Kidney glomerular epithelial cell (primary cell): ENCODE measurements at places on chromosomes 16 and 17.

DNA sequence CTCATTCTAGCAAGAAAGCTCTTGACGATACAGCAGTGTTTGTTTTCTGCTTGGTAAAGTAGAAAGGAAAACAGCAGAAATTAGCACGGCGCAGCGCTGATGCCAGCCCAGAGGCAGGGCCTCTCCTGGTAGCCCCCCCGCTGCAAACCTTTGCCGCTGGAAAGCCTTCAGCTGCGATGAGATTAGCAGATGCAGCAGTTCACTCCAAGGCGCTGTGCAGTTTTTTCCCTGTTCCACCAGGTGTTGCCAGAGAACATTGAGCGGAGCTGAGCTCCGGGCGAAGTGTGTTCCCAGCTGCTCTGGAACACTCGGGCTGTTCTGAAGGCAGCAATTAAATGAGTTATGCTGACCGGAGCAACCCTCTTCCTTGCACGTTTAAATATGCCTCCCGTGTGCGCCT is 72.5 kb downstream of the RBFOX1 start:
- DNase-seq: peak; percentile 55

DNA sequence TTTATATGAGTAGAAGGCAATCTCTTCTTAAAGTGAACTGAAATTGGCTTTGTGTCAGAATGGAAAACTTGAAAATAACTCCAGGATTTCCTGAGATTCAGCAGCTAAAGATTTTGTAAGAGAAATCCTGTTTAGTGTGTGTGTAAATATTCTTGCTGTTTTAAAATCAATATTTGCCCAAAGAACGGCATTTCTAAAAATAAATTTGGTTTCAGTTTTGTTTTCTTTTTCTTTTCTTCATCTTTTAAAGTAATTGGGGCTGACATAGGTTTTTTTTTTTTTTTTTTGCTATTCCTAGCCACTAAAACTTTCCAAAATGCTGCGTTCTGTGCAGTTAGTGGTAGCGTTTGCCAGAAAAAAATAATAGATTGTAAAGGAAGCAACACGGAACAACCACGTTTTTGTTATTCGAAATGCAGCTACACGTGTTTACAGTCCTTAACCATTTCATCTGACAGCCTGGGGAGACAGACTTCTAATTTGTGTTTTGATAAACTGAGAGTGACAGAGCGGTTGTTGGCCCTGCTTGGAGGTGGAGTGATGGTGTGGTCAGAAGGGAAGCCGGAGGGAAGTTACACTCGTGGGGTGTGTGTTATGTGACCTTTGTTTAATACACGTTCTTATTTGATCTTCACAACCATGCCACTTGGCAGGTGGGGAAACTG is 21.6 kb upstream of the SMPD3 start:
- DNase-seq: no peak

DNA sequence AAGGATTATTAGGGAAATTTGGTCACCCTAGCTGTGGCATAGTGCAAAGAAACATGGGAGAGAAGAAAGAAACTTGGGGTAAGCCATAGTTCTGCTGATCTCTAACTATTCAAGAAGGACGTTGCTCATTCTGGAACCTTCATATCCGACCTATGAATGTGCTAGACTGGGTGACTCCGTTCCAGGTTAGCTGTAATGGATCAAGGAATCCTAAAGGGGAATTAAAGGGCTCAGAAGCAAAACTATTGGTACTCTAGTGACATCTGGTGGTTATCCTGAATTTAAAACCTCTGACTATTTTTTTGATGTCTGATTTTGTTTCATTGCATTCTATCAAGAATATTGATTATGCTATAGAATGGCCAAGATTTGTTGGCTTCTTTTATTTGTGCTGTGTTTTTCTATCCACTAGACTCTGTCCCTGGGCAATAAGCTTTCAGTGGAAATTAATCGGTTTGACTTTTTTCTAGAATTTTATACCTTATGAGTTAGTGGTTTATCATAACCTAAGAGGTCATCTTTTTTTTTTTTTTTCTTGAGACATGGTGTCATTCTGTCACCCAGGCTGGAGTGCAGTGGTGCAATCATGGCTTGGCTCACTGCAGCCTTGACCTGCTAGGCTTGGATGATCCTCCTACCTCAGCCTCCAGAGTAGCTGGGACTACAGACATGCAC is 19.5 kb downstream of the PCTP start:
- peak; percentile 50 for DNase-seq

- no peak for DNase-seq
Observed at GRCh38 chr17:75542728-75543336, 17.3 kb downstream of the LLGL2 start.

- DNase-seq: no peak
Observed at GRCh38 chr16:18803569-18804462, 2.5 kb upstream of the ARL6IP1 start.

DNA sequence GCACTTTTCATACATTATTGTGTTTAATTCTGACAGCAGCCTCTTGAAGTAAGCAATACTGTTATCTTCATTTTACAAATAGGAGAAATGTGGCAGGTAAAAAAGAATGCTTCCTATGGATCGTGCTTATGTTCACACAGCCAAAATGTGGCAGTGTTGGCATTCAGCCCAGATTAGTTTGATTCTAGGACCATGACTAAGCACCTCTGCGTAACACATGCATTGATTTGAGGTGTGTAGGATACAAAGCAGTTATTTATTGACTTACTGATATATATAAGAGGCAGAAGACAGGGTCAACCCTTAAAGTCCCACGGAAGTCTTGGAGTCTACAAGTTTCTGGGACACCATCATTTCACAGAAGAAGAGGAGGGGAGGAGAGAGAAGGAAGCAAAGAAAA is 1144.4 kb upstream of the GOT2 start:
- no peak for DNase-seq

GRCh38 chr16:24677388-24677787 is 52.1 kb upstream of the TNRC6A start:
- no peak for DNase-seq

GRCh38 chr16:694187-694862 is 4.1 kb upstream of the WDR24 start:
- DNase-seq: no peak

GRCh38 chr16:27462200-27462845 is 60.3 kb downstream of the IL21R start:
- DNase-seq: no peak

DNA sequence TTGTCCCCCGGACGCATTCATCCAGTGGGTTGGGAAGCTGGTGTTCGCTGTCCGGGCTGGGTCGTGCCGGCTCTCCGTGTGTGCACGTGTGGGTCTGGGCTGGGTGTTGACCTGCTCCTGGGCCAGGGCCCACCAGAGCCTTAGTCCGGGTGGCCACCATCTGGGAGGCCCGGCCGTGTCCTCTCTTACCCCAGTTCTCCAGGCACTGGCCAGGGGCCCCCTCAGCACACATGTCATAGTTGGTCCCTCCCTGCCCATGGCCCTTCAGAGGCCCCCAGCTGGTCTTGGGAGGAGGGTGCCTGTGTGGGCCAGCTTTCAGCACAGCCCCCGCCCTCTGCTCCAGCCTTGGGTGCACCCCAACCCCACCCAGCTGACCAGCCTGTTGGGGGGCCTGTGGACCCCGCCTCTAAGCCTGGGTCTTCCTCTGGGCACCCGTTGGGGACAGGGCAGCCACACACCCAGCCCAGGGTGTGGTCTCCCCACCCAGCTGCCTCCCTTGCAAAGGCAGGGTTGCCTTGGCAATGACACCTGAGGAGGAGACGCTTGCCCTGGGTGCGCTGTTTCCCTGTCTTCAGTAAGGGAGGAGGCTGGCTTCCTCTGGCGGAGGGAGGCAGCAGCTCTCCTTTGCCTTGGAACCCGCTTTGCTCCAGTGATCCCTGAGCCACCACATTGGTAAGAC is 77.4 kb downstream of the JPH3 start:
- DNase-seq: no peak

DNA sequence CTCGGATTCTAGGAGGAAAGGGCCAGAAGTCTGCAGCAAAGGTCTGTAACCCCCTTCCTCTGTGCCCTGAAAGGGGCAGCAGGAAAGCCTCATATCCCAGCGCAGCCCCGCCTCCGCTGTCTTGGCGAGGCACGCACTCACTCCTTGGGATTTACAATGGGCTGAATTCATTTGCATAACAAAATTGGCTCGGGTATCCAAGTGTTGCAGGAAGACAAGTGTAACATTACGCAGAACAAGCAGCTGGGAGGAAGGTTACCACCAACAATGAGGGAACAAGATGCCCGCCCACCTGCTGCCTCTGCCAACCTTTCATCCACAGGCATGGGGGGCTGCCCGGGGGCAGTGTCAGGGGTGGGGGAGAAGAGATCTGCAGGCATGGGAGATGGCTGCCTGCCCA is 130.4 kb downstream of the MRM1 start:
- no peak for DNase-seq

DNA sequence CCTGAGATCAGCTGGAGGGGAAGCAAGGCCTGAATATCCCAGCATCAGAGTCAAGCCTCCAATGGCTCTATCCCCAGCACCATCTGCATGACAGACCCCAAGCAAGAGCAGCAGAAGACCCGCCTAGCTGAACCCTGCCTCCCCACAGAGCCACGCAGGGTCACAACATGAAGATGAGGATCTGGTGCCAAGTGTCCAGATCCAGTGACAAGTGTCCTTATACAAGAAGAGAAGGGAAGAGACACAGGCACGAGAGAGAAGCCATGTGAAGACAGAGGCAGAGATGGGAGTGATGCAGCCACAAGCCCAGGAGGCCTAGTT is 28.9 kb downstream of the TNFRSF13B start:
- no peak for DNase-seq

GRCh38 chr16:16175296-16175695 is 48.0 kb downstream of the ABCC6 start:
- no peak for DNase-seq

DNA sequence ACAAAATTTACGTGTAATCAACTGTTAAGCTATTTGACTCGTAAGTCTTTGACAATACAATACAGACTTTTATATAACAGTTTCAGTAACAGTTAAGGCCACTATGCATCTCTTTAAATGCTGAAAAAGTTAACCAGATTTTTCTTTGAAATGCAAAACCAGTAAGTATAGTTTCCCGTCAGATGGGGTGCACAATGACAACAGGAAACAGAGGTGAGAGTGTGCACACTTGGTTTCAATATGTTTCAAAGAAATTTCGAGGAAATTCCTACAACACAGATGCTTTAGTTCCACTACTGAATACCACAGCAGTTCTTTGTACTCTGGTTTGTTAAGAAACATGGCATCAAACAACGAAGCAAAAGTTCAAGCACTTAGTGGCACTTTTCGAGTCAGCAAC is 48.4 kb downstream of the RNF157 start:
- no peak for DNase-seq
